ENCODE measurements at places on chromosomes 5 and 9.

- DNase-seq, result peak; percentile 50
Observed at GRCh38 chr9:98118640-98119601, at the start of gene TRIM14. Gene TRIM14, minus strand, starts transcription at chr9:98119222. Its CDS starts 34 bp downstream, at chr9:98119188.

GRCh38 chr5:40436535-40437237, 243.0 kb upstream of the PTGER4 start:
- DNase-seq, result no peak

DNA sequence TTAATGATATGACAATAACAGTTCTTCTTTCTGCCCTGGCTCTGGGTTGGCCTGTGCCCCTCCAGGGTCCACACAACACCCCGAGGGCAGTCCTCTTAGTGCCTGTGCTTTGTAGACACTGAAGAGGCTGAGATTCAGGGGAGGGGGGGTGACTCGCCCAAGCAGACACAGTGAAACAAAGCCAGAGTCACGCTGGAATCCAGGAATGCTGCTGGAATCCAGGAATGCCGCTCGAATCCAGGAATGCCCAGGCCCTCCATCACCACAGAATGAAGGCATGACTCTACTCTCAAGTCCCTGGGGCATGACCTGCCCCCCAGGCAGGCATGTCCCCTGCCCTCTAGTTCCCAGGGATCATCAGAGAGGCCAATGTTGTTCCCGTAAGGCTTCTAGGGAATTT, 73.1 kb downstream of the LRSAM1 start:
- DNase-seq, result no peak

DNA sequence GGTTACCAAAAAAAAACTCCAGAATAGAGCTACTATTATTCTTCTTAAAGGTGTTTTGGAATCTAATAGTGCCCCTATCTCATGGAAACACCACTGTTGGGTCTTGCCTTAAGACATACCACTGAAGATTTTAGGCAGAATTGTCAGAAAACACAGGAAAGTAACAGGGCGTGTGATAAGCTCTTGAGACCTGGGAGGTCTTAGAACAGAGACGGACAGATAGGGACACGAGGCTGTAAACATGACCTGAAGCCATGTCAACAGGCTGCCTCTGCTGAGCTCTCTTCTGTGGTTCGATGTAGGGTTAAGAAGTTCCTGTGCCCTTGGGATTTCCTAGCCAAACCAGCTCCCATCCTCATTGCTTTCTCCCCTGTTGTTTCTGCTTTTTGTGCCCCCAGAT, 69.3 kb downstream of the CTSL start:
- DNase-seq, result no peak

DNA sequence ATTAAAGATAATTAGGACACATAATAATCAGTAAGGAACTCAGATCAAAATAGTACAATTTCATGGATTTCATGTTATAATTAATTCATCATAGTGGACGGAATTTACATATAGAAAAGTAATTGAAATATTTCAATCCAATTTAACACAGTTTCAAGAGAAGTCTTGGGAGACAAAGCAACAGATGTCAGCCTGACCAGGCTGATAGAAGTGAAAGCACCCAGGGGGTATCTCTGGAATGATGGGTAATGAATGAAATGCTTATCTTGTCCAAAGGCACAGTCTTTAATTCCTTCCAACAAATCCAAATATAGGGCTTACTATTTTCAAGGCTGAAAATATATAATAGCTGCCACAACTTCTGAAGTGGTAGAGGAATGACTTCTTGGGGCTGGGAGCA, 629.3 kb upstream of the RGMB start:
- DNase-seq, result no peak

GRCh38 chr5:95728494-95729114, 2.5 kb upstream of the RHOBTB3 start:
- no peak for DNase-seq

GRCh38 chr5:17046320-17046719, 110.2 kb upstream of the MYO10 start:
- no peak for DNase-seq

GRCh38 chr5:79962575-79963222, 28.4 kb downstream of the MTX3 start:
- DNase-seq, result no peak

GRCh38 chr5:131224387-131225201, 39.3 kb upstream of the CDC42SE2 start:
- DNase-seq, result peak; percentile 19

- no peak for DNase-seq
Observed at GRCh38 chr9:127928676-127929624, 1.6 kb downstream of the PIP5KL1 start.

DNA sequence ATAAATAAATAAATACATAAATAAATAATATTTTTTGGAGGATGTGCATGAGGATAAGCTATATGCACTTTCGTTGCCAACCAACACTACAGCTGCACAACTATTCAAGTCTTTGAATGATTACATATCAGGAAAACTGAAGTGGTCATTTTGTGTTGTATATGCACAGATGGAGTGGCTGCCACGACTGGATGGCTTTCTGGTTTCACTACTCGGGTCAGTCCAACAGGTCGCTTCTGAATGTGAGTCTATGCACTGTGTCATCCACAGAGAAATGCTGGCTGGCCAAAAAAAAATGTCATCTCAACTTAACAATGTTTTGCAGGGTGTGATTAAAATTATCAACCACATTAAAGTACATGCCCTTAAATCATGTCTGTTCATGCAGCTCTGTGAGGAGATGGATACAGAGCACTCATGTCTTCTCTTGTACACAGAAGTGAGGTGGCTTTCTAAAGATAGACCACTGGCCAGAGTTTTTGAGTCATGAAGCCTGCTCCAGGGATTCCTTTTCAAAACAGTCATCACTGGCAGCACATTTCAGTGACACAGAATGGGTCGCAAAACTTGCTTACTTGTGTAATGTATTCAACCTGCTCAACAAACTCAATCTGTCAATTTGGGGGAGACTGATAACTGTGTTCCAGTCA, 589.8 kb upstream of the CYLC2 start:
- no peak for DNase-seq

GRCh38 chr9:98795970-98796363, 388 bp downstream of the ANKS6 start:
- DNase-seq, result no peak

GRCh38 chr9:113542741-113543140, 79.2 kb downstream of the RGS3 start:
- no peak for DNase-seq

DNA sequence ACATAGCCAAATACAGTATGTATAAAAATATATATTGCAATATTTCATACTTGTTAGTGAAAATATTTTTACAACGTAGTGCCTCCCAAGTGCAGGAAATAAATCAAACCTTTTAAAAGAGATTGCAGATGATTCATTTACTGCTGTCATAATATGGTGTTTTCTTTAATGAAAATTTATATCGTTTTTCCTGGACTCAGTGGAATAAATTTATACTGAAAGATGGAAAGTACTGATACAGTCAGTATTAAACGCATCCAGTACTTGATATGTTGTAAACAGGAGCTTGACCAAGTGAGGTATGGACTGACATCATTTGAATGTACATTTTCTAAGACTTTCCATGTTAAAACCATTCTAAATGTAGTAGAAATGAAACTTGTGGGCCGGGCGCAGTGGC, 143.4 kb upstream of the ZNF608 start:
- DNase-seq, result no peak

DNA sequence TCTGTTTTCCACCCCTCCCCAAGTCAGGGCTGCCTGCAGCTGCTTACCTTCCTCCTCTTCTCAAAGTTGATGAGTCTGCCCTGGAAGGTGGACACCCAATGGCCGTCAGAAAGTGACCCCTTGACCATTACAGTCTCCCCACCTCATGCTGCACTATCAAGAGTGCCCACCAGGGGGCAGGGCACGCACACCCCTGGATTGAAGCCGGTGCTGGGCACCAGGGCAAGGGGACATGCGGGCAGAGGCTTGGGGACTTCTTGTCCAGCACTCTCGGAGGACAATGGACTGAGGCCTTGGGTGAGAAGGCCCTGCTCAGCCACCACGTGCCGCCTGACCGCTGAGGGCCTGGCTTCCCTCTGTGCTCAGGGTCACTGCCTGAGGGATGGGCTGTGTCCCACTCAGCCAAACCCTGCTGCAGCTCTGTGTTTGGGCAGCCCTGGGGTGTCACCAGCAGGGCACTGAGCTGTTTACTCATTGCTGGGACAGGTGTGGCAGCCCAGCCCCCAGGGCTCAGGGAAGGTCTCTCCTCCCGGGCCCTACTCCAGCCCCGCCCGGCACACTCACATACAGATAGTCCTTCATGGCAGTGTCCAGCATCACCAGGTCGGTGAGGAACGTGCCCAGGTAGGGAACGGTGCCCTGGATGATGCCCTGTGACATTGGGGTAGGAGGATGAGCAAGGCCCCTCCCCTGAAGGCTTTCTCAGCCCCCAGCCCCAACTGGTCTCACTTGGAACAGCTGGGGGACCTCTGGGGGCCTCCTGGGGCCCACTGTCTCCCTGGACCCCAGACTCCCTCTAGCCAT, 17.7 kb downstream of the RALGDS start:
- DNase-seq, result peak; percentile 85

DNA sequence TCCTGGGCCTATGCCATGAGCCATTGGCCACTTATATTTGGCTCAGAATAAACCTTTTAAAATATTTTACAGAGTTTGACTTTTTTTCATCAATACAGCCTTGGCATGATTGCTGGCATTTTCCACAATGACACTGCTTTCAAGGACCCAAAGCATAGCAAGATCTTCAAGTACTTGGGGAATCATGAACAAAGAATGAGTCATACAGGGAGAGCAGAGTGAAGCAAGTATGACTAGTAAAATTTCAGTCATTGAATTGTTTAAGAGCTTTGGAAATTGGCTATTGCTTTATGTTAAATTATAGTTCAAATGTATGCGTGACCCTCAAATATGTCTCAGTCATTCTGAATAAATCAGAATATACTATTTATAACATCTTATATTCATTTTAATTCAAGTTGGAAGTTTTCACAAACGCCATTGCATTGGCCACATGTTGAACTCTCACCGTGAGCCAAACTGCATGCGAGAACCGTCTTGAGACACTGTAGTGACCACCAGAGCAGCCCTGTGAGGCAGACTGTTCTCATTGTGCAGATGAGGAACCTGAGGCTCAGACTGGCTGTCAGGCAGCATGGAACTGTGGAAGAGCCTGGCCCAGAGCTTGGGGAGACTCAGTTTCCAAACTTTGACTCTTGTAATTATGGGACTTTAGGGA, 52.9 kb downstream of the GDNF start:
- DNase-seq, result no peak

- no peak for DNase-seq
Observed at GRCh38 chr9:33372900-33373299, 29.5 kb downstream of the AQP7 start.

- no peak for DNase-seq
Observed at GRCh38 chr5:105101577-105101976, 1539.0 kb upstream of the NUDT12 start.

DNA sequence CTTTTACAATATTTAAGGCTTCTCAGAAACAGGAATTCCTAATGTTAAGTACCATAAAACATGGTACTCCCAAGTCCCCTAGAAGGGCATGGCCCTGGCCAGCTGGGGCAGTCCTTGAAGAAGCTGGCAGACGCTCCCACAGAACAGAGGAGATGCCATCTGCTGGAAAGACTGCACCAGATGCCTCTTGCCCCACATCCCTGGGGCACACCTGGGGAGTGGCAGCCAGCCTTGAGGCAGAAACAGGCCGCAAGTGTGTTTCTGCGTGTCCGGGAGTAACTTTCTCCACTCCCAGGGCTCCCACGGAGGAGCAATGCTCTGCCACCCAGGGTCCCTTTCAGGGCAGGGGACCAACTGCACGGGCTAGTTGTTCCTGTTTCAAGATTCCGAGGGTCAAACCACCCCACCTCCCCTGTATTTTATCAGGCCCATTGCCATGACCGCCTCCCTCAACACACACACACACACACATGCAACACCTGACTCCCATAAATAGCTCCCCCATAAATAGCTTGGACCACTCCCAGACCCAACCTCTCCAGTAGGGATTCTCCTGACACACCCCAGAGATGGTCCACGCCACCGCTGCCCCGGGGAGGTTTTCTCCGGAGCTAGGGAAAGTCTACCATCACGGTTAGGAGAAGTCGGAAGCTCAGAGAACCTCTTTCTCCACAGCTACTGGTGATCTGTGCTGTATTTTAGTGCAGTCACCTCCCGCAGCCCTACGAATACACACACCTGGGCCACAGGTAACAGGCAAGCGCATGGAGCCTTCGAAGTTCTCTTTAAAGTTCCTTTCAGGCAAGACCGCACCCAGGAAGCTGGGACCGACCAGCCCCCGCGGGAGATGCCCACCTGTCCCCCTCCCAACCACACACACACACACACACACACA, 1.5 kb downstream of the SPOCK1 start:
- no peak for DNase-seq

GRCh38 chr5:78562714-78563330, 85.8 kb downstream of the LHFPL2 start:
- DNase-seq, result no peak

- no peak for DNase-seq
Observed at GRCh38 chr9:73872701-73873100, 624.4 kb upstream of the RORB start.

- no peak for DNase-seq
Observed at GRCh38 chr5:179700401-179700918, 1.7 kb downstream of the CANX start.

DNA sequence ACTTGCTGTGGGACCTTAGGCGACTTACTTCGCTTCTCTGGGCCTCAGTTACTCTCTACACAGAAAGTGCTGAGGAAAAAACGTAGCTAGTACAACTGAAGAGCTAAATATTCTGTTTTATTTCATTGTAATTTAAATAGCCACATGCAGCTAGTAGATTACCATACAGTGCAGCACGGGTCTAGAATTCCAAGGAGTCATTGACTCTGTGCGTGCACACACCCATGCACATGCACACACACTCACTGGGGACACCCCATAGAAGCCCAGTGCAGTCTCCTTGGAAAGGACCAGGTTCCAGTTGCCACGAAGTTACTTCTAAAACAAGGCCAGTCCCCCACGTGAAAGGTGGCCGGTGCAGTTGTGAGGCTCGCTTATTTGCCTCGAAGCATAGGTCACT, 17.0 kb downstream of the URM1 start:
- no peak for DNase-seq

DNA sequence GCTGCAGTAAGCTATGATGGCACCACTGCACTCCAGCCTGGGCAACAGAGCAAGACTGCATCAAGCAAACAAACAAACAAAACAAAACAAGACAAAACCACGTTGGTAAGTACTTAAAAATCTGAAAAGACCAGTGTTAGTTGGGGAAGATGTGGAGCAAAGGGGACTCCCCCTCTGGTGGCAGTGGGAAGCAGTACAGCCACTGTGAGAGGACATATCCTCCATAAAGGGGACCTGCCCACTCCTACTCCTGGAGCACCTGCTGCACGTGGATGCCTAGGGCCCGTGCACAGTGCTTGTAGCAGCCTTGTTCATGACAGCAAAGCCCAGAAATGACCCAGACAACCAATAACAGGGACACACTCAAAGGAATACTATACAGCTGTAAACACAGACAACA, 17.0 kb upstream of the IPPK start:
- no peak for DNase-seq

DNA sequence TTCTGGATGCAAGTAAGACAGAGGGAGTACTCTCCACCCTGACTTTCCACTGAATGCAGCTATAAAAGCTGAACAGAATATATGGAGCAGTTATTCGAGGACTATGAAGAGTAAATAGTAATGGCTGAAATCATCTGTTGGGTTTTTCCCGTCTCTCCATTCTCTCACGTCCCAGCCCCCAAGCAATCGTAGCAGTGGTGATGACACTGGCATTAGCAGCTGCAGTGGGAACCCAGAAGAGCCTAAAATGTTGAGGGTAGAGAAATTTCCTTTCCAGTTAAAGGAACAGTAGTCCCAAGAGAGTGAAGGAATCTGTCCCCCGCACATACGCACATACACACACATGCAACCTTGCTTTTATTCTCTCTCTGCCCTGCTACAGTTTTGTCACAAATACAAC, 33.2 kb downstream of the MED27 start:
- no peak for DNase-seq

Data from GM19239 (cell line).